ENCODE measurements at places on chromosomes 13 and 19. TPM values are rescaled to one million over a fixed set of nuclear protein-coding genes. Genes with fewer than 3 reads are reported as not detected.

- DNase-seq: peak; percentile 54
These were observed 24.0 kb downstream of the ZNF564 start for GRCh38 chr19:12527034-12527836.

DNA sequence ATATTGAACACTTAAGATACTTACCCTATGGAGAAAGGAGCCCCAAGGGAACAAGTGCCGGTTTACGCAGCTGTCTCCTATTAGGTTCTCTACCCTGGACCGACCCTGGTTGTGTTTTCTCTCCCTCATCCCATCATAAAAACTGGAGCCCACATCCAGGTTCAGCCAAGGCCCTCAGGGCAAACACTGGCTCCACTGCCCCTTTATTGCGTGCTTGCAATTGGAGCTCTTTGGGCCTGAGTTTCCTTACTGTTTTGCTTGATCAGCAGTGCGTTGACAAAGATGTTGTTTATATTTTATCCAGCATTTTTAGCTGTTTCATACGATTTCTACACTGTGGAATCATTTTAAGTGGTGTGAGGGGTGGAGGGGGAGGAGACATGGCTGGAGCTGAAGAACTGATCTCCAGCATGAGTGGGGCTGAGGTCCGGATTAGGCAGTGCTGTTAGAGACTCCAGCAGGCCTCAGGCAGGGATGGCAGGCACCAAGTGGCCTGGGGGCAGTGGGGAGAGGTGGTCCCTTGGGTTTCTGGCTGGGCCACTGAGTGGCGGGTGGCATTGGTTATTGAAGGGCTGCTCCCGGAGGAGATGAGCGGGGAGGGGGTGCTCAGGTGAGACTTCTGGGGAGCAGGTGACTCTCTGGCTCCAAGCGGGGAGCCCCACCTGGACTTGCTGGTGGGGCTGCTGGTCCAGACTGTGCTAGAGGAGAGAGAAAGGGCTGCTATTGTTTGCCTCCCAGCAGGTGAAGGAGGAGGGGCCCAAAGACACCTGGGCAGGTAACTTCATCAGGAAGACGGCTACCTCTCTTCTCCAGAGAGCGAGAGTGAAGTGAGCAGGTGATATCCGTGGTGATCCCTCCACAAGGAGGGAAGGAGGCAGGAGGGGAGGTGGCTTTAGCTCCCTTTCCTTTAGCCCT is 62.4 kb upstream of the RNF113B start:
- no peak for DNase-seq

GRCh38 chr19:48175578-48175977 is 5.1 kb downstream of the ZSWIM9 start:
- DNase-seq: no peak

- DNase-seq: no peak
These were observed 333.5 kb downstream of the TSHZ3 start for GRCh38 chr19:31015778-31016177.

DNA sequence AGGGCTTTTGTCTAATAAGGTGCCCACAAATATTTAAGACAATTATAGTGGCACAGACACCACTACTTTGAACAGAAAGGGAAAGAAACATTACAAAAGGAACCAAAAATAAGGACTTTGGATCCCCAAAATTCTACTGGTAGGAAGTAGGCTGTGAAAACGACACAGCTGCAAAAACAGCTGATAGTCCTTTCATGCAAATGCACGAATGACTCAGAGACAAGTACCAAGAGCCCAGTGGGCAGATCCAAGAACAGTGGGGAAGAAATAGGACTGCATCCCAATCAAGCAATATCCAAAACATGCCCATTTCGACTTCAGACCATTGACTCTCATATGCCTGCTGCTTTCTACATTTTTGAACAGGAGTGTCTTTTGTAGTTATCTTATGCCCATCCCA is 269.4 kb upstream of the NBEA start:
- peak; percentile 45 for DNase-seq

- DNase-seq: no peak
These were observed 7.8 kb downstream of the C19orf38 start for GRCh38 chr19:10855879-10856522.

DNA sequence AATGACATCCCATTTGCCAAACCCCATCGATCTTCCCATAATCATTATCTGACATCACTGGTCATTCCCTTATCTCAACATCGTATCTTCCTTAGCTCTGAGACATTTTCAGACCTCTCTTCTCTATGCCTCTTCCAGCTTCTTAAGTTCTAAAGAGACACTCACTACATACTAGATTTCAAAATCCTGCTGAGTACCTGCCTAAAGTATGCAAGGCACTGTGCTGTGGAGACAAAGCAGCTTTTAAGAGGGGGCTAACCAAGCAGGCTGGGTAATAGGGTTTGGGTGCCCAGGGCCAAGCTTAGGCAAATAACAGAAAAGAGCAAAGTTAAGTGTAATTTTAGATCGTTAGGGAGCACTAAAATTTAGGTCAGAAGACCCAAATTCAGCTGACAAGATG is 3.4 kb upstream of the POMP start:
- no peak for DNase-seq

GRCh38 chr13:90557626-90558025 is 789.9 kb upstream of the MIR17HG start:
- DNase-seq: no peak

Gene KLF1
- total RNA-seq: not detected

Gene CDX2
- not detected for total RNA-seq

Gene STOML3
- not detected for total RNA-seq
